ENCODE measurements at places on chromosomes 3 and 15. TPM values are rescaled to one million over a fixed set of nuclear protein-coding genes. Genes with fewer than 3 reads are reported as not detected.

GRCh38 chr15:73355612-73356265 lies 13.0 kb downstream of the HCN4 start:
- no peak for DNase-seq
- no peaks in the 10 kb centered on the region for H3K27me3 ChIP-seq
- H3K36me3 ChIP-seq: no peaks in the 10 kb centered on the region
- no peaks in the 10 kb centered on the region for H3K4me1 ChIP-seq
- H3K4me3 ChIP-seq: no peak overlapping the region
- no peak overlapping the region for H3K27ac ChIP-seq

- no peaks in the 10 kb centered on the region for H3K27me3 ChIP-seq
- DNase-seq: no peak
- no peak overlapping the region for H3K4me3 ChIP-seq
Measured at GRCh38 chr3:56792193-56792592, 9.6 kb downstream of the ARHGEF3 start.

GRCh38 chr3:197942956-197943556 lies 6.9 kb upstream of the RPL35A start:
- no peaks in the 10 kb centered on the region for H3K36me3 ChIP-seq
- peaks cover 10% of the 10 kb centered on the region for H3K4me1 ChIP-seq
- H3K4me3 ChIP-seq: no peak overlapping the region
- no peak overlapping the region for H3K27ac ChIP-seq
- H3K27me3 ChIP-seq: no peaks in the 10 kb centered on the region
- peak; percentile 88 for DNase-seq

DNA sequence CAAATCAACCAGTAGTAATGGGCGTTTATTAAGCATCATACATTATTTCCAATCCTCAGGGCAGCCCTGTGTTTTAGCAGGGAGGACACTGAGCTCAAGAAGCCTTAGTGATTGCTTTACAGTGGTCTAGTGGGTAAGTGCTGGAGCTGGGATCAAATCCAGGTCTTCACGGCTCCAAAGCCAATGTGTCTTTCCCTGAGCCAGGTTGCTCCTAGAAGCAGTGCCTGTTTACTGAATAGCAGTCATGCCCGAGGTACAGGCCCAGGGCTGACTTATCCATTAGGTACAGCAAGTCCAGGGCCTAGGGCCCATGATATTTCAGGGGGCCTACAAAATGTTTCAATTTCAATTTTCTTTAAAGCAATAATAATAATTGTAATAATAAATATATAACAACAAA lies 9.6 kb upstream of the SMAD6 start:
- no peak for DNase-seq
- no peaks in the 10 kb centered on the region for H3K36me3 ChIP-seq
- no peaks in the 10 kb centered on the region for H3K27me3 ChIP-seq
- H3K4me1 ChIP-seq: no peaks in the 10 kb centered on the region
- no peak overlapping the region for H3K4me3 ChIP-seq

GRCh38 chr3:124663690-124664089 lies 66.6 kb upstream of the UMPS start:
- H3K36me3 ChIP-seq: no peaks in the 10 kb centered on the region
- no peak overlapping the region for H3K4me3 ChIP-seq
- no peaks in the 10 kb centered on the region for H3K4me1 ChIP-seq
- H3K27me3 ChIP-seq: no peaks in the 10 kb centered on the region
- no peak for DNase-seq

- peaks cover 43% of the 10 kb centered on the region for H3K4me1 ChIP-seq
- no peak overlapping the region for H3K4me3 ChIP-seq
- DNase-seq: peak; percentile 69
- H3K27me3 ChIP-seq: no peaks in the 10 kb centered on the region
- H3K27ac ChIP-seq: peak overlapping the region; percentile 43
Measured at GRCh38 chr15:79900087-79900486, 3.3 kb upstream of the MTHFS start.

GRCh38 chr3:129633751-129634481 lies 27.4 kb upstream of the PLXND1 start:
- no peak for DNase-seq
- H3K27me3 ChIP-seq: no peaks in the 10 kb centered on the region
- H3K27ac ChIP-seq: no peak overlapping the region
- no peak overlapping the region for H3K4me3 ChIP-seq

GRCh38 chr15:70252951-70253320 lies 155.2 kb upstream of the TLE3 start:
- H3K4me3 ChIP-seq: no peak overlapping the region
- H3K27ac ChIP-seq: no peak overlapping the region
- peaks cover 10% of the 10 kb centered on the region for H3K4me1 ChIP-seq
- no peaks in the 10 kb centered on the region for H3K36me3 ChIP-seq
- H3K27me3 ChIP-seq: no peaks in the 10 kb centered on the region

DNA sequence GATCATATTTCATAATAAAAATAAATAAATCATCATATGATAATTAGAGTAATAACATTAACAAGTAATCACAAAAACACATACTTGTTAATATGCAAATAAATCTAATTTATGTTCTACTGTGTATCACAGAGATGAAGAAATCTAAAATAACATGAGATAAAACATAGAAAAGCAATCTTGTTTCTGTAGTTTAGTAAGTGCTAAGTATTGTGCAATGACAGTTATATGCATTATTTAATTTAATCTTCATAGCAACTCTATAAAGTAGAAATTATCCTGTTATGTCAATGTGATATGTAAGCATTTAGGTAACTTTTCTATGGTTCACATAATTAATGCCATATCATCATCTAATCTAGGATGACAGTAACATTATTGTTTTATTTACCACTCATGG lies 108.2 kb upstream of the KCNMB2 start:
- no peaks in the 10 kb centered on the region for H3K4me1 ChIP-seq
- H3K27ac ChIP-seq: no peak overlapping the region
- no peaks in the 10 kb centered on the region for H3K36me3 ChIP-seq
- no peaks in the 10 kb centered on the region for H3K27me3 ChIP-seq

The GOLGA6L7 gene
- not detected for total RNA-seq

DNA sequence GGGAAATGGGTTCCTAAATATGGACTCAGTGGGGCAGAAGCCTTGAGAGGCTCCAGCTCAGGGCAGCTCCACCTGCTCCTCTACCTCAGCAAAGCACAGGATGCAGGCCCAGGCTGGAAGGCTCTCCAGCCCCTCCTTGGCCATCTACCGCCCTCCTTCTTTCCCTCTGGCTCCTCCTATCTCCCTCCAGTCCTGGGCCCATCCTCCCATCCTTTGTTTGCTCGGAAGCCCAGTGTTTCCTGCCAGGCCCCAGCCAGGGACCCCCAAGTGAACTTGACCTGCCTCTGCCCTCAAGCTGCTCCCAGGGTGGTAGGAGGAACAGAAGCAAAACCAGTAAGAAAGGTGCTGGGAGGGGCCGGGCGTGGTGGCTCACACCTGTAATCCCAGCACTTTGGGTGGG lies 20.1 kb downstream of the MAPKAPK3 start:
- H3K36me3 ChIP-seq: no peaks in the 10 kb centered on the region
- DNase-seq: no peak
- H3K4me3 ChIP-seq: no peak overlapping the region

GRCh38 chr15:86744198-86744780 lies 664.6 kb downstream of the AGBL1 start:
- no peaks in the 10 kb centered on the region for H3K4me1 ChIP-seq
- no peaks in the 10 kb centered on the region for H3K27me3 ChIP-seq
- no peak for DNase-seq

- DNase-seq: no peak
- H3K4me3 ChIP-seq: no peak overlapping the region
- no peaks in the 10 kb centered on the region for H3K27me3 ChIP-seq
- H3K36me3 ChIP-seq: no peaks in the 10 kb centered on the region
- peaks cover 24% of the 10 kb centered on the region for H3K4me1 ChIP-seq
- H3K27ac ChIP-seq: no peak overlapping the region
Measured at GRCh38 chr3:177102553-177102952, 94.7 kb downstream of the TBL1XR1 start.

The CADM2 gene
- total RNA-seq: not detected

DNA sequence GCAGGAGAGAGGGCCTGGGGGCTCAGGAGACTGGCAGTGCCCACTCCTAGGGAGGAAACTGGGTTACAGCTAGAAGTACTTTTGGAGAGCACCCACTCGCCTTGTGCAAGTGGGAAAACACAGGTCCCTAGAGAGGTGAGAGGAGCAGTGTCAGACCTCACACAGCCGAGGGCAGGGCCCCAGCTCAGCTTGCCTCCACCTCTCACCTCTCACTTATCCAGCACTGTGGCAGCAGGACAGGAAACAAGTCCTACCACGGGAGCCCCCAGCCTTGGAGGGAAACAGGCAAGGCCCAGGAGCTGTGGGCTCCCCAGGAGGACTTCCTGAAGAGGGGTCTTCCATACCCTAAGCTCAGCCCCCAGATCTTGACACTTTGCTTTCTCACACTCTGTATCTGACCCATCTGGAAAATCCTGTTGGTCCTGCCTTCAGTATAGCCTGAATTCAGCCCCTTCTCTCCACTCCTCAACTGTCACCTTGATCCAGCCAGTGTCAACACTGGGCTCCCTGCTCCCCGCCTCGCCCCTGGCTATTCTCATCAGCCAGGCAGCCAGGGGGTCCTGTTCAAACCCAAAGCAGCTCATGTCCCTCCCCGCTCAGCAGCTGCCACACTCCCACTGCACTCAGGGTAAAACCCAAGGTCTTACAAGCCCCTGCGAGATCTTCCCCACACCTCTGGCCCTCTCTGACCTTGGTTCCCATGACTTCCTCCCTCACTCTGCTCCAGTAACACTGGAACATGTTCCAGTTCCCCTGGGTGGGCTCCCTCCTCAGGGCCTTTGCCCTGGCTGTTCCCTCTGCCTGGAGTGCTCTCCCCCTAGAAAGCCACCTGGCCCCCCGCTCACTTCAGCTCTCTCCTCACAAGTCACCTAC lies 870 bp upstream of the TMEM40 start:
- H3K27me3 ChIP-seq: no peaks in the 10 kb centered on the region
- H3K4me3 ChIP-seq: no peak overlapping the region
- H3K27ac ChIP-seq: no peak overlapping the region
- peak; percentile 44 for DNase-seq
- H3K36me3 ChIP-seq: no peaks in the 10 kb centered on the region

The FBXL2 gene
- not detected for total RNA-seq

DNA sequence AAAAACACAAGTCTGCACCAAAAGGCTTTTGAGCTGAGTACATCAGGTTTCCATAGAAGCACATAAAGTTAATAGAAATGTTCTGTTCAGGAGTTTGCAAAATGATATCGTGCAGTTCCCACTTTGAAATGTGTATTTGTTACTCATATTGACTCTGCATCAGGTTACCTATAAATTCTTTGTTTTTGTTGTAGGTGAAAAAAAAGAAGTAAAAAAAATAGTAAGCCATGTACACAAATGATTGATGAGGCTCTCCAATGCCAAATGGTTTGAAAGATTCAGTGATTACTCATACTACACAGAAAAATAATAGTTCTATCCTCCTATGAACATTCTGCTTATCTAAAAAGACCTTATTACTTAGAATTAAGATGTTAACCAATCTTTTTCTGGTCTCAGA lies 287.3 kb upstream of the MME start:
- no peaks in the 10 kb centered on the region for H3K4me1 ChIP-seq
- no peak for DNase-seq
- H3K4me3 ChIP-seq: no peak overlapping the region
- H3K27me3 ChIP-seq: no peaks in the 10 kb centered on the region

The NPRL2 gene
- total RNA-seq: 71.1 TPM

DNA sequence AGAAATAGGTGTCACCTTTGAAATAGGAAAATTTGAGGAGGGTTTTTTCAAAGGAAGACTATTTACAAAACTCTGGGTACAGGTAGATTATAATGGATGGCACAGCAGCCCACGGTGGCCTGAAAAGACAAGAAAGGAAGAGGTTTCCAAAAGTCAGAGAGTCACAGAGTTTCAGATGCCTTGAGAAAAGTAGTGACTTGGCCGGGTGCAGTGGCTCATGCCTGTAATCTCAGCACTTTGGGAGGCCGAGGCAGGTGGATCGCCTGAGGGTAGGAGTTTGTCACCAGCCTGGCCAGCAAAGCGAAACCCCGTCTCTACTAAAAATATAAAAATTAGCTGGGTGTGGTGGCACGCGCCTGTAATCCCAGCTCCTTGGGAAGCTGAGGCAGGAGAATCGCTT lies 35.2 kb downstream of the OSTN start:
- DNase-seq: no peak
- H3K27me3 ChIP-seq: no peaks in the 10 kb centered on the region
- H3K4me1 ChIP-seq: no peaks in the 10 kb centered on the region
- H3K4me3 ChIP-seq: no peak overlapping the region

The C2CD4B gene
- total RNA-seq: not detected

GRCh38 chr3:181328346-181328745 lies 338.8 kb upstream of the DNAJC19 start:
- DNase-seq: no peak
- H3K36me3 ChIP-seq: no peaks in the 10 kb centered on the region
- no peaks in the 10 kb centered on the region for H3K4me1 ChIP-seq
- no peak overlapping the region for H3K27ac ChIP-seq
- H3K27me3 ChIP-seq: no peaks in the 10 kb centered on the region
- no peak overlapping the region for H3K4me3 ChIP-seq

DNA sequence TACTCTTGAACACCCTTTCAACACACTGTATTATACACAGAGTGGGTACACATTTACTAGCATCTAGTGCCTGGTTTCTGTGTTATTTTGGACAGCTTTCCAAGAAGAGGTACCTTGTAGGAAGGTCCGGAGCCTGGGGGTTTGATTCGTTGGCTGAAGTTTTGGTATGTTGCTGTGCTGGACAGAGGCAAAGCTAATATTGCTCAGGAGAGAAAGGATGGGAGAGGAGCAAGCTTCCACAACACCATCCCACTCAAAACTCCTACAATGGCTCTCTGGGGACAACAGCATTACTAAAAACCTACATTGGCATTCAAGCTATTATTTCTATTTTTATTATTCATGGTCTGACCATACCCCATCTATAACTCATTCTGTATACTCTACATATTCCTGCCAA lies 1.1 kb upstream of the LYSMD2 start:
- H3K4me3 ChIP-seq: no peak overlapping the region
- H3K27me3 ChIP-seq: no peaks in the 10 kb centered on the region
- no peak overlapping the region for H3K27ac ChIP-seq

The CEP152 gene
- total RNA-seq: 43.2 TPM

GRCh38 chr15:65192016-65192415 lies 6.9 kb upstream of the CLPX start:
- no peaks in the 10 kb centered on the region for H3K36me3 ChIP-seq
- no peak overlapping the region for H3K4me3 ChIP-seq
- peak; percentile 64 for DNase-seq
- no peaks in the 10 kb centered on the region for H3K27me3 ChIP-seq
- H3K27ac ChIP-seq: no peak overlapping the region

GRCh38 chr3:141279077-141279967 lies 47.7 kb downstream of the PXYLP1 start:
- H3K4me3 ChIP-seq: no peak overlapping the region
- H3K27me3 ChIP-seq: no peaks in the 10 kb centered on the region

- DNase-seq: no peak
- no peaks in the 10 kb centered on the region for H3K4me1 ChIP-seq
Measured at GRCh38 chr3:139832998-139833397, 102.0 kb upstream of the CLSTN2 start.

Measured in Karpas-422 (cell line).